ENCODE measurements at places on chromosomes 13 and 19.

DNA sequence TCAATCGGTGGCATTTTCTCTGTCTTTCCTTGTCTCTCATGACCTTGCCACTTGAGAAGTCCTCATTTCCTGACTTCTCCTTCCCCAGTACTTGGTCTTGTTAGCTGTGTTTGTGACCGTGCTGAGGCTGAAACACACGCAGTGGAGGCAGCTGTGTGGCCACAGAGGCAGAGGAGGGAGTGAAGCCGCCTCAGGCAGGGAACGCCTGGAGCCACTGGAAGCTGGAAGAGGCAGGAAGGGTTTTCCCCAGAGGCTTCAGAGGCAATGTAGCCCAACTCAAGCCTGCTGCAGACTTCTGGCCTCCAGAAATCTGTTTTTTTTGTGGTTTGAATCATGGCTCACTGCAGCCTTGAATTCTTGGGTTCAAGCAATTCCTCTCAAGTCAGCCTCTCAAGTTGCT lies 29.2 kb upstream of the ARGLU1 start:
- DNase-seq: no peak

- DNase-seq: no peak
These were observed 141.8 kb downstream of the GPC5 start for GRCh38 chr13:91540158-91540736.

DNA sequence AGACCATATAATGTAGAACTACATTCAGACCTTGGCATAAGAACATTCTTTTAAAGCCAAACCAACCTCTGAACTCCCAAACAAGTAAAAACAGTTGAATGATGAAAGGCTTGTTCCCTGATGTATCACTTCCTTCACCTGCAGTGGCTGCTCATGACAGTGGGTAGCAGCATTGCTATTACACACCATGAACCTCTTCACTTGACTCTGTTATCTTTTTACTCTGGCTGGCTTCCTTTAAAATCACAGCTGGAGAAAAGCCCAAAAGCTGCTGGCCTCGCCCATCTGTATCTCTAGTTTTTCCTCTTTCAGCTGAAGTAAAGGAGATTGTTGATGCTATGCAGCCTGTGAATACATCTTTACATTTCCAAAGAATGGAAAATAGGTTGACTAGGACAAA lies 22.6 kb downstream of the THSD1 start:
- DNase-seq: no peak

DNA sequence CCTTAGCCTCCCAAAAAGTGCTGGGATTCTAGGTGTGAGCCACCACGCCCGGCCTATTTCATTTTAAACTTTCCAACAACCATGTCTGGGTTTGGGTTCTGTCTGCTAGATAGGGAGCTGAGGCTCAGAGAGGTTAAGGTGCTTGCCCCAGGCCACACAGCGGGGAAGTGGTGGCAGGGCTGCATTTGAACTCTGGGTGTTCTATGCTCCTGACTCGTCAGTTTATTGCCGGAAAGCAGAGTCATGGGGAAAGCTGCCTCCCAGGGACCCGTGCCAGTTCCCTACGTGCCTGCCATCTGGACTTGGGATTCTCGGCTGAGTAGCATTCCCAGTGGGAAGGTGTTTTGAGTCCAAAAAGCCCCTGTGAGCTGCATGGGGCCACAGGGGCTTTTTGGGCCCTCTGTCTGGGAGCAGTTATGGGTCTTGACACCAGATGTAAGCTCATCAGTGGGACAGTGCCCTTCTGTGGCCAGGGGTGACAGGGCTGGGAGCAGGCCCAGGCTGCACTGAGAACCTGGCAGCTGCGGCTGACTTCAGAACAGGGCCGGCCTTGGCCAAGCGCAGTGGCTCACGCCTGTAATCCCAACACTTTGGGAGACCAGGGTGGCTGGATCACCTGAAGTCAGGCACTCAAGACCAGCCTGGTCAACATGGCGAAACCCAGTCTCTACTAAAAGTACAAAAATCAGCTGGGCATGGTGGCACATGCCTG lies 10.9 kb downstream of the RFX1 start:
- DNase-seq: no peak

DNA sequence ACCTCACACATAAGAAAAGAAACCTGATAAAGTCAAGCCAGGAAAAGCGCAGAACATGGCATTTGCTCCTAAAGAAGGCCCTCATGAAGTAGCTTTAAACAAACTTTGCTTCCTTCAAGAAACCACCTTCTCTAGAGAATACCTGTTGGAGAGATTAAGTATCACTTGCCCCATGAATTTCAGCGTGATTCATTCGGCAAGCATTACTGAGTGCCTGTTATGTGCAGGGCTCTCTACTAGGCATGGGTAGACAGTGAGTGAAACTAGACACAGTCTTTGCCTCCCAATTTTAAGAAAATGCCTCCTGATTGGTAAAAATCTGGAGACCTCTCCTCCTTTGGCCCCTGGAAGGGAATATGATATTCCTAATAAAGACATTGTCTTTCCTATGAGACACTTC lies 475.8 kb upstream of the NBEA start:
- DNase-seq: no peak

GRCh38 chr13:103098535-103098934 lies 32.3 kb upstream of the SLC10A2 start:
- no peak for DNase-seq

DNA sequence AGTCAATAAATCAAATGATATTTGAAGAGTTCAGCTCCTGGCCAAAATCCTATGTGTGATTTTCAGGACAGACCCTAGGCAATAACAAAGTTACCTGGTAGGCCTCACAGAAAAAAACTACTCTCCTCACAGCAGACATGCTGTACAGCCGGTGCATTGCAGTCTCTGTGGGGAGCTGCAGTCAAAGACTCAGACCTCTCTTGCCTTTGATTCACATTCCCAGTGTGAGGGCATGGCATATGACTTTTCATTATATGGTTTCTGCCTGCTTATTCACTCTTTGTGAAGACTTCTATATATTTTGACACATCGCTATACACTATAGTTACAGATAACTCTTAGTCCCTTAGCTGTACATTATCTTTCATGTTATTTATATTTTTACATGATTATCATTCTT lies 2684.3 kb upstream of the PCDH20 start:
- no peak for DNase-seq

DNA sequence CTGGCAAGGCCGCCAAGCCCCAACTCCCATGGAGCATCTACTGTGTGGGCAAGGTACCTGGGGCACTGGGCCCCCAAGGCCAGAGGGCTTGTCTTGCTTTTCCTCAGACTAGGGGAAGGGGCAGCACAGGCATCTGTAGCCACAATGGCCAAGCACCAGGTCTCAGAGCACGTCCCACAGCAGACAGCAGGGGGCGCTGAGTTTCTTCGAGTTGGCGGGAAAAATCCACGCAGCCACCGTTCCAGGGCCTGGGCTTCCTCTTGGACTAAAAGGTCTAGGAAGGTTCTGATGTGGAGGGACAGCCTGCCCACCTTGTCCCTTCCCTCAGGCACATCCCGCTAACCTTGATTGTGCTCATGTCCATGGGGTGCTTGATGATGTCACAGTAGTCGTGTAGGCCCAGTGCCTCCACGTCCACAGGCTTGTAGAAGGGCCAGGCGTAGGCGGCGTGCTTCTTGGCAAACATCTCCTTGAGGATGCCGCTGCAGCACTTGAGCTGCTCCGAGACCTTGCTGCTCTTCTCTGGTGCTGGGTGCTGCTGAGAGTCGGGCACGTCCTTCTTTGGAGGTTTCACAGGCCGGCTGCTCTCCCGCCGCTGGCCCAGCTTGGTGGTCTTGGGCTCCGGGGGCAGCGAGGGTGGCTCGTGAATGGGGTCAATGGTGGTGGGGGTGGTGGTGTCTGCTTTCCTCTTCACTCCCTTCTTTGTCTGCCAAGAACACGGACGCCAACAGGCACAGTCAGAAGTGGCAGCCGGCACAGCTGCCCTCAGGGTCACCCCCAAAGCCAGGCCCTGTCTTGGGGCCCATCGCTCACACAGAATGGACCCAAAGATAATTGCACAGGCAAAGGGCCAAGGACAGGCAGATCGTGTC lies 32.0 kb upstream of the EPHX3 start:
- peak; percentile 56 for DNase-seq

- no peak for DNase-seq
These were observed 76.2 kb downstream of the PTPRS start for GRCh38 chr19:5264453-5264852.

DNA sequence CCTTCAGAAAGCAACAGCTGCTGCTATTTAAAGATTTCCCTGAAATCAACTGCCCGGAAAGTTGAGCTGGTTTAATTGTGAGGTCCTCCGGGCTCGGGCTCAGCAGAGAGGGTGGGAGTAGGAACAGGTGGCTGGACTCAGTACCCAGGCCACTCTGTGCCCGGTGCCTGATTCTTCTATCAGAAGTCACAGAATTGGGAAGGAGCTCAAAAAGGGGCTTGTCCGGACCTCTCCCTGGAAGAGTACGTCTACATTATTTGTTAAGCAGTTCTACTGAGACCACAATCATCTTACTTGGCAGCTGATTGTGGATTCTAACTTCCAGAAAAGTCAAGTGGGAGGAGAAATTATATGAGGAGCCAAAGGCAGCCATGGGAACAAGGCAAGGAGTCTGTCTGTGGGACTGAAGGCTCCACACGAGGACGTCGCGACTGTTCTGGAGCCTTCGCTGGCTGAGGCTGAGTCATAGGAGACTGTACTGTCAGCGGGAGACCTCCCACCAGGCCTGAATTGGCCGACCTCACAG lies 91.7 kb upstream of the ANKRD10 start:
- no peak for DNase-seq

DNA sequence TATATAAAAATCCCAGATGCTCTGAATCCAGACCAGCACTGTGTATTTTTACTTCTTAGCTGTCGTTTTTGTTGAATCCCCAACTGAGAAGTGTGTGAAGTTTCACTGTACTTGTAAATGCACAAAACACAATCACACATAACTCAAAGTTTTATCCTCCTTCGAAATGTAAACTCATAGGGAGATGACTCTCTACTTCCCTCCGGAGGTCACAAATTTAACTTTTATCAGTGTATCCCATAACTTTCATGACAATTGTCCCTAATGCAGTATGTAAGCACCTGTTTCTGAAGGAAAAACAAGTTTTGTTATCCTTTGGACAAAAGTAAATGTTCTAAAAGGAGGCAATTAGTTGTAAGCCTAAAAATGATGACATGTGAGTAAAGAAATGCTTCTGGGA lies 665.0 kb upstream of the SLITRK6 start:
- DNase-seq: no peak

DNA sequence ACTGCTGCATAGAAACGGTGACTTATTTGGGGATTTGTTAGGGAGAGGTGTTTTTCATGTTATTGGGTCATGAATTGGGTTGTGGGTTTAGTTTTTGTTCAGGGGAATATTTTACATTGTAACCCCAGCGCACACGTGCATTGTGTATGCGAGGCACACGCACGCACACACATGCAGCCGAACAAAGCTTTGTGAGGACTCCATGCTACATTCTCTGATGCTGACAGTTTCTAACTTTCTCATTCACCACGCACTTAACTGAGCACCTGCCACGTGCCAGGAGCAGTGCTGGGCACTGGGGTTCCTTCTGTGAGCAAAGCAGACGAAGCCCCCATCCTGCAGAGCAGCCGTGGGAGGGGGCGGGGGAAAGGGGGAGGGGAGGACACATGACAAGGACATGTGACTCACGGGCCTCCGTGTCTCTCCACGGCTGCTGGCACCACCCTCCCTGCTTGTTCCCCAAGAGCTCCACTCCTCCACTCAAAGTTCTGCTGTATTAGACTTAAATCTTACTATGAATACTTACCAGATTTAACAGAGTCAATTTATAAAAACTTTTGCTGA lies 55.6 kb downstream of the SLC7A9 start:
- no peak for DNase-seq

- DNase-seq: peak; percentile 89
These were observed 5.3 kb downstream of the ABCA7 start for GRCh38 chr19:1045247-1045603.

- no peak for DNase-seq
These were observed 955.6 kb downstream of the UQCRFS1 start for GRCh38 chr19:28257396-28257795.

GRCh38 chr13:30446126-30446500 lies 19.6 kb downstream of the HMGB1 start:
- no peak for DNase-seq

- peak; percentile 7 for DNase-seq
These were observed 68.7 kb upstream of the CACNA1A start for GRCh38 chr19:13574933-13575332.

- no peak for DNase-seq
These were observed 1.1 kb upstream of the SSBP4 start for GRCh38 chr19:18418029-18418482.

GRCh38 chr19:27774827-27775226 lies 1438.1 kb downstream of the UQCRFS1 start:
- DNase-seq: peak; percentile 18

- no peak for DNase-seq
These were observed 65.0 kb downstream of the FGF9 start for GRCh38 chr13:21735701-21736401.

GRCh38 chr13:108980237-108980636 lies 350.8 kb downstream of the MYO16 start:
- no peak for DNase-seq

GRCh38 chr19:40588926-40589569 lies 12.1 kb upstream of the LTBP4 start:
- DNase-seq: no peak

DNA sequence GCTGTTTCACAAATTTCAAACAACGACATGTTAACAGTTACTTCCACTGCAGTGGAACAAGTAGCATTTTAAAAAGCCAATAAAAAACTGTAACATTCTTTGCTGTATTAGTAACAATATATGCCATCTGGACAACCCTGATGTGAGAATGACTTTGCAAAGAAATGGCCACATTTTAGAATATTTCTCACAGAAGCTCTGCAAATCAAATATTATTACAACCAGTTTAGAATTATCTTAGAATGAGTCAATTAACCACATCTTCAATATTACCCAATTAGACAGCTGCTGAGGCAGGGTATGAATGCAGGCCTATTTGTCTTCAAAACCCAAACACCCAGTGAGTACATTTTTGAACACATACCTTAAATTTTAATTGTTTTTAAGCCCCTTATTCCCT lies 3.2 kb downstream of the ZNF699 start:
- no peak for DNase-seq

DNA sequence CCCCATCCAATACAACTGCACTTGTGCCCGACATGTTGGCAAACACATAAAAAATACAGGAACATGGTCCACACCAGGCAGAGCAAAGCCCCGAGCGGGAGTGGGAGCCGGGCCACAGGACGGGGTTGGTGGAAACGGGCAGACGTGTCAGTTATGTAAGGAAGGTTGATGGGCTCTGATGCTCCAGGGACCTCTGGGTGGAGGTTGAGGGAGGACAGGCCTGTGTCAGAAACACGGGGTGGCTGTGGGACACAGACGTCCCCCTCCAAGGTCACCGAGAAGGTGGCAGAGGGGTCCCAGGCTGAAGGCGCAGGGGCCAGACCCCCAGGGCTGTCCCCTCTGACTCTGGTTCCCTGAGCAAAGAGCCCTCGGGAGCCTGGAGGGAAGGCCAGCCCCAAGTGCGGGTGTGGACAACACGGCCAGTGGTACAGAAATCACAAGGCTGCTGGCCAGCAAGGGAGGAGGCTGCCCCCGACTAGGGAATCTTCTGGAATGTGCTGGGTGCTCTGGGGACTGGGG lies 31.4 kb upstream of the C13orf46 start:
- no peak for DNase-seq

- no peak for DNase-seq
These were observed 4.2 kb downstream of the LYL1 start for GRCh38 chr19:13098277-13099072.

GRCh38 chr13:98267080-98267912 lies 90.2 kb upstream of the RNF113B start:
- DNase-seq: peak; percentile 94

All from HepG2 (cell line).